D341Med (cell line): ENCODE measurements at places on chromosomes 12 and 14.
A peak's percentile ranks its signal among the peaks of the same experiment; 100 is the strongest.

GRCh38 chr14:54776361-54777001, 126.1 kb downstream of the GCH1 start:
- DNase-seq = no peak

DNA sequence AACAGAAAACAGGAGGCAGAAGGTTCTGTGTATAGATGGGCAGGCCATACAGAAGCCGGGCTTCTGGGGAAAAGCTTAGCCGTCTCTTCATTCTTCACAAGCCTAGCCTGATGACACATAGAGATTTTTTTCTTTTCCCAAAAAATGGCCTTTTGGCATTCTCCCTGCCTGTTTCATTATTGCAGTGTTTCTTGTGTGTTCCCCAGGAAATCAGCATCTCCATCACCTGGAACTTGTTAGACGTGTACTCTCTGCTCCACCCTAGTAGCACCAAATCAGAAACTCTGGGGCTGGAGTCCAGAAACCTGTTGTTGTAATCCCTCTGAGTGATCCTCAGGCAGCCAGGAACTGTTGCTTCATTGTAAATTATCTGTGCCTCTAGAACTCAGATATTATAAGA, 388.1 kb downstream of the CCDC91 start:
- no peak for DNase-seq

- DNase-seq = no peak
These were observed 9.1 kb downstream of the RIMBP2 start for GRCh38 chr12:130706885-130707570.

DNA sequence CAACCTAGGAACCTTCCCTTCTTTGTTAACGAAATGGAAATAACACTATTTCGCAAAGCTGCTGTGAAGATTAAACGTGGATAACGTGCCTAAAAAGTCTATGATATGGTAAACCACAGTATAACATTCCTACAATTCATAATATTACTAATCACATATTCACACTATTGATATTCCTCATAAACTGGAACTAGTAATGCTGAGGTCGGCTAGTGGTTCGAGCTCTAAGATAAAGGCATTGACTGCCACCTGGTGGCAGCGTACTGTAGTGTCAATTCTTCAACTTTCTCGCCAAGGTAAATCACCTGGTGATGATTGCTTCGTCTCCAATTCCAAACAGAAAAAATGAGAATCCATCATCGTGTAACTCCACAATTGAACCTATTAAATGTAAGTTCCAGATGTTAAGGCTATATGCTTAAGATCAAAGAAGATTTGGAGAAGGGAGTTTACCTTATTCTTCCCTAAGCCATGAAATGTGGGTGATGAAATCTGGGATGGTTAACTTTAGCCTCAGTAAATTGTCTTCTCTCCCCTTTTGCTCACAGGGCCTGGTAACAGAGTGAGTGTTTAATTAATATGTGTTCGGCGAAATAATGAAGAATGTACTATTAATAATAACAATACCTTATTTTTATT, 197.5 kb upstream of the TMEM132C start:
- peak; percentile 43 for DNase-seq

DNA sequence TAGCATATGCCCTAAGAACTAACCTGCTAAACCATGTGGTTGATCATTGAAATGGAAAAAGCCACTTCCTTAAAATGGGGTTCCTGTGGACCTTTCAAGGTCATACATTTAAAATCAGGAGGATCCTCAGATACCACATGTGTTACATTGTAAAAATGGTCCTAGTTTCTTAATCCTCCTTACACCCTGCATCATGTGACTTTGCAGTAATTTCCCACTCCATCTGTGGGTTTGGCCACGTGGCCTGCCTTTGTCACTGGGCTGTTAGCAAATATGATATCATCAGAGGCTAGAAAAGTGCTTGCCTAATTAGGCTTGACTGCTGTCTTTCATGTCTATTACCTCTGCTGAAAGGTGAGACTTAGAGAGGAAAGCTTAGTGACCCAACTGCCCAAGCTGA, 70.7 kb downstream of the CMKLR1 start:
- DNase-seq = no peak
